NCI-H1105 treated with DMSO at 0.1 percent for 48 hours (cell line): ENCODE measurements at places on chromosomes 13 and 19.
A peak's percentile ranks its signal among the peaks of the same experiment; 100 is the strongest.

- DNase-seq = no peak
These were observed 25.4 kb downstream of the STOML3 start for GRCh38 chr13:38965281-38965680.

DNA sequence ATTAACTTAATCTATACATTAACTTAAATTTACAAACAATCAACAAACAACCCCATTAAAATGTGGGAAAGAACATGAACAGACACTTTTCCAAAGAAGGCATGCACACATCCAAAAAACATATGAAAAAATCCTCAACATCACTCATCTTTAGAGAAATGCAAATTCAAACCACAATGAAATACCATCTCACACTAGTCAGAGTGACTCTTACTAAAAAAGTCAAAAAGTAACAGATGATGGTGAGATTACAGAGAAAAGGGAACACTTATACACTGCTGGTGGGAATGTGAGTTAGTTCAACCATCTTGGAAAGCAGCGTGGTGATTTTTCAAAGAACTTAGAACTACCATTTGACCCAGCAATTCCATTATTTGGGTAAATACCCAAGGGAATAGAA lies 759.2 kb upstream of the SLITRK1 start:
- DNase-seq = no peak

DNA sequence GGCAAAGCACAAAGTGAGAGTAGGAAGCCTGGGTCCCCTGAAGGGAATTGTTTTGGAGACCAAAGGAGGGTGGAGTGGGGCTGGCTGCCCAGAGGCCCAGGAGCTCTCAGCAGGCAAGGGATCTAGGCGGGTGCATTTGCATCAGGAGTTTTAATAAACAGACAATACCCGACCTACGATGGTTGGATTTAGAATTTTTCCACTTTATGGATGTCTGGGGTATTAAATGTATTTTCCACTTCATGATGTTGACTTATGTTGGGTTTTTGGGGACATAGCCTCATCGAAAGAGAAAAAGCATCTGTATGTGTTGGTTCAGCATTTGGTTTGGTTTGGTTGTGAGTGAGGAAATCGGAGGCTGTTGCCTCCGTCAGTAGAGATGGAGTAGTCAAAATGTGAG lies 205.2 kb upstream of the MAB21L1 start:
- no peak for DNase-seq

DNA sequence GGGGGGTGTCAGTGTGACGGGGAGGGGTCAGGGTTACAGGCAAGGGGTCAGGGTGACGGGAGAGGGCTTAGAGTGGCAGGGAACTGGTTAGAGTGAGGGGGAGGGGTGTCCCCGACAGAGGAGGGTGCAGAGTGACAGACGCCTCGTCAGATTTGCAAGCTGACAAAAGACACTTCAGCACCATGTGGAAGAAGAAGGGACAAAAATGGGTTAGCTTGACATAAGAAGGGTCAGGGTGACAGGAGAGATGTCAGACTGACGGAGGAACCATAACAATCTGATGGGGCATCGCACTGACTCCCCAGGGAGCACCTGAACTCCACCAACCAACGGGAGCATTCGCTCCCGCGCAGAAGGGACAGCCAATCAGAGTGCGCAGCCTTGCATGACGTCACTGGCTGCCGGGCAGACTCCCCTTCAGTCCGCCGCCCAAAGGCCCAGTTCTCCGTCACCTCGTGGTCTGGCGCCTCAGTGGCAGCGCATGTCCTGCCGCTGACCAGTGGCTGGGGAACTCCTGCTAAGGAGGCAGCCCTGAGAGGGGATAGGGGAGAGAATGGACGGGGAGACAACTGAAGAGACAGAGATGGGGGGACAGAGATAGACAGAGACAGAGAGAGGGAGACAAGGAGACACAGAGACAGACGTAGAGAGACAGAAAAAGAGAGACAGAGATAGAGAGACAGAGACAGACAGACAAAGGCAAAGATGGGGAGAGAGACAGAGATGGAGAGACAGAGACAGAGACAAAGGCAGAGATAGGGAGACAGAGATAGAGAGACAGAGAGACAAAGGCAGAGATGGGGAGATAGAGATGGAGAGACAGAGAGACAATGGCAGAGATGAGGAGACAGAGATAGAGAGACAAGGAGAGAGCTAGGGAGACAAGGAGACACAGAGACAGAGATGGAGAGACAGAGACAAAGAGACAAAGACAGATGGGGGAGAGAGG lies 30.2 kb downstream of the C19orf81 start:
- DNase-seq = peak; percentile 47
